ENCODE measurements at places on chromosomes 12 and 14.

DNA sequence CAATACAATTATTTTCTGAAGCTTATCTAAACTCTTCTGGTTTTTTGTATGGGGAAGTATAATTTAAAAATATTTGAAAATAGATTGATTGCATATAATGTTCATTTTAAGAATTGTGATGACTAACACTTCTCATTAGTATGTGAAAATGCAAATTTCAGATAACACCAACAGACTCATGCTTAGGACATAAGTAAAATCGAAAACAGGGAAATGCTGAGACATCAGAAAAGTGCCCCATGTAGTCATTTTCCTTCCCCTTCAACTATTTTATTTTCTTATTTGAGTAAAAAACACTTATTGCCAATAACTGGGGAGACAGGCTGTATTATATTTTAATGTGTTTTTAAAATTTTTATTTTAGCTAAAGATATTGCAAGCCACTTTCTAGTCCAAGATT is 814.7 kb downstream of the GALC start:
- DNase-seq = no peak

GRCh38 chr12:31337952-31338351 is 12.0 kb upstream of the SINHCAF start:
- no peak for DNase-seq

DNA sequence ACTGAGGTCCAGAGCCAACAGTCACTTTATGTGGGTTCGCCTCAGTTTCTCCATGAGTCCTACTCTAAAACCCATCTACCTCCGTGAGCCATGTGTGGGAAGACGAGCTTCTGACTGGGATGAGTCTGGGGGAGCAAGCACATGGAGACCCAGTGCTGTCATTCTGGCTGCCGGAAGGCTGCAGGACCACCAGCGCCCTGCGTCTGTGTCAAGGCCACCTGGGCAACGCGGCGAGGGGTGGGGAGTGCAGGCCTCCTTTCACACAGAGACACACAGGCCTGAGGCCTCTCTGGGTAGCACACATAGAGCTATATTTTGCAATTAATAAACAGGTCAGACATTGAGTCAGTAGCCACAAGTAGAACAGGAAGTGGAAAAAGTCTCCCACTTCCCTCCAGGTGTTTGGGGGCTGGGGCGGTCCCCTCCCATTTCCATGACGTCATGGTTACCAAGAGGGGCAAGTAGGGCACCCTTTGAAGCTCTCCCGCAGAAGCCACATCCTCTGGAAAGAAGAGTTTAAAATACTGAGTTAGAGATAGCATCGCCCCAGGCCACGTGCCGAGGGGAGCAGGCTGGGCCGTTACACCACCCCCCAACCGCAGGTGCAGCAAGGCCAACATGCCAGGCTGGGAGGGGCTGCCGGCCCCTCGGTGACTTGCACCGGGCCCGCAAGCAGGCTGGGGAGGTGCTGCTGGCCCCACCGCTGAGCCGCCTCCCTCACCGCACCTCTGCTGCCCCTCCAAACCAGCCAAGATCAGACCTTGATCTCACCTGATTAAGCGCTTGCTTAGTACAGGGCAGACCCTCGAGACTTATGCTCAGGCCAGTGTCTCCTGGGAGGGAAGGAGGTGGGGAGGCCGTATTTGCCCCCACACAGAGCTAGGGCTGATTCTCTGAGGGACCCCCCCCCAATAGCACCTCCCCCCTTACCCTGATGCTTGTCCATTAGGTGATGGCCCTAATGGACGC is 32.7 kb downstream of the DAD1 start:
- no peak for DNase-seq

DNA sequence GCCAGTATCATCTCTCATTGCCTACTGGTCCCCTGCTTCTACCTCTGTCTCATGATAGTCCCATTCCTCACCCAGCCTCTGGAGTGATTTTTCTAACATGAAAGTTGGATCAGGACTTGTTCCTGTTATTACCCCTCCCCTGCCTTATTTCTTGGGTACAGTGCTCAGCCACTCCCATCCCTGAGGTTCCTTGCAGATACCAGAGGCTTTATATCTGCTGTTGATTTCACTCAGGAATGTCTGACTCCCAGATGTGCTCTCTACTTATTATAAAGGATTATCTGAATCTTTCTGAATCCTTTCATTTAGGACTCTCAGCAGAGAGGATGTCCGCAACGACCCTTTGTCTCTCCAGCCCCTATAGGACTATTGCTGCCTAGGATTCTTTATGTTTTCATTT is 111.2 kb downstream of the LRRK2 start:
- no peak for DNase-seq

GRCh38 chr12:79635676-79636075 is 55.1 kb downstream of the PAWR start:
- no peak for DNase-seq
